ENCODE measurements at places on chromosomes 4 and X.

DNA sequence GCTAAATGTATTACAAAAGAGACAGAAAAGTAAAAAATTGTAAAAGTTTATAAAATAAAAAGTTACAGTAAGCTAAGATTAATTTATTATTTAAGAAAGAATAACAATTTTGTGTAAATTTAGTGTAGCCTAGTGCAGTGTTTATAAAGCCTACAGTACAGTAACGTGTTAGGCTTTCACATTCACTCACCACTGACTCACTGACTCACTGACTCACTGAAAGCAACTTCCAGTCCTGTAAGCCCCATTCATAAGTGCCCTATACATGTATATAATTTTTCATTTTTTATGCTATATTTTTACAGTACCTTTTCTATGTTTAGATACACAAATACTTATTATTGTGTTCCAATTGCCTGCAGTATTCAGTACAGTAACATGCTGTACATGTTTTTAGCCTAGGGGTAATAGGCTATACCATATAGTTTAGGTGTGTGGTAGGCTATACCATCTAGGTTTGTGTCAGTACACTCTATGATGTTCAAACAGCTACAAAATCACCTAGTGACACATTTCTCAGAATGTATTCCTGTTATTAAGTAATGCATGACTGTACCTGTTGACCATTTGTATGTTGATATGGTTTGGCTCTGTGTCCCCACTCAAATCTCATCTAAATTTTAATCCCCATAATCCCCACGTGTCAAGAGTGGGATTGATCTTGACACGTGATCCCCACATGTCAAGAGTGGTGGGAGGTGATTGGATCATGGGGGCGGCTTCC is 57.9 kb downstream of the CFAP299 start:
- no peak for DNase-seq

- DNase-seq = no peak
These were observed 143.2 kb downstream of the SH3KBP1 start for GRCh38 chrX:19744231-19744630.

GRCh38 chr4:129037093-129037492 is 56.2 kb downstream of the SCLT1 start:
- no peak for DNase-seq

GRCh38 chr4:188657365-188657764 is 518.1 kb downstream of the TRIML1 start:
- DNase-seq = no peak

DNA sequence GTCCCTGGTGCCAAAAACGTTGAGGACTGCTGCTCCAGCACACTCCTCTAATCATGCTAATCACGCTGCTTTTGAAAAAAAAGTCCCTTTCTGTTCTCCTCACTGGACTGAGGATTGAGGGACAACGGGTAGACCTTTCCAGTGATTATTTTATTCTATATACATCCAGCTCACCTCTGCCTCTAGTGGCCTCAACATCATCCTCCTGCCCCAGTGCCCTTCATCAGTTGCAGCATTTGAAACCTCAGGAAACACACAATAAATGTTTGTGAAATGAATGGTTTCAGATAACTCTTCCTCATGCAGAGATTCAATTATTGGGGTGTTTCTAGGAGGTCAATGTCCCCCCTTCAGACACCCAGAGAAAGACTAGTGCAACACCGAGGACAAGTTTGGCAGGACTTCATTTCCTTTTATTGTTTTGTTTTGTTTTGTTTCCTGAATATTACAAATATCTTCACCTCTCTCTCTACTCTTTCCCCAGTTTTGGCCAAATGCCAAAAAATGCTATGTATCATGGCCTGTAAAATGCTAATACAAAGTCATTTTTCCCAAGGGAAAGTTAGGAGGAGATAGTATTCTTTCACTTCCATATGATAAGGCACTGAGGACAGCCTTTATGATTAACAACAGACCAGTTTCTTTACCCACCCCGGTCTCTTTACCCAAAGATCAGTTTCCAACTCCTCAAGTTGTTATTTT is 460.1 kb upstream of the SLIT2 start:
- DNase-seq = no peak

DNA sequence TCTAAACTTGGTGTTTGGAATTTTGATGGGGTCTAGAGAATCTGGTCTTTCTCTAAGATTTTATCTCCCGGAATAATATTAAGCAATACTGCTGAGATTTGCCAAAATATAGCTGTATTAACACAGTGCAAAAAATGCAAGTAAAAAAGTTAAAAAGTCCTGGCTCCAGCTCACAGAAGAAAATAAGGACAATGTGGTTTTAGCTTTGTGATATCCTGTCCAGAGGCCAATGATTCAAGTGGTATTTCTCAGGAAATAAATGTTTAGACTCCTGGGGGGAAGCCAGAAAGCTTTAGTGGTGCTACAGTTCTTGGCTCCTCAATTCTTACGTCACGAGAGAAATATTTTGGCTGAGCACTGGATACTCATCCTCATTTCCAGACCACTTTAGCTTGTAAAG is 40.9 kb upstream of the IL13RA2 start:
- DNase-seq = no peak

DNA sequence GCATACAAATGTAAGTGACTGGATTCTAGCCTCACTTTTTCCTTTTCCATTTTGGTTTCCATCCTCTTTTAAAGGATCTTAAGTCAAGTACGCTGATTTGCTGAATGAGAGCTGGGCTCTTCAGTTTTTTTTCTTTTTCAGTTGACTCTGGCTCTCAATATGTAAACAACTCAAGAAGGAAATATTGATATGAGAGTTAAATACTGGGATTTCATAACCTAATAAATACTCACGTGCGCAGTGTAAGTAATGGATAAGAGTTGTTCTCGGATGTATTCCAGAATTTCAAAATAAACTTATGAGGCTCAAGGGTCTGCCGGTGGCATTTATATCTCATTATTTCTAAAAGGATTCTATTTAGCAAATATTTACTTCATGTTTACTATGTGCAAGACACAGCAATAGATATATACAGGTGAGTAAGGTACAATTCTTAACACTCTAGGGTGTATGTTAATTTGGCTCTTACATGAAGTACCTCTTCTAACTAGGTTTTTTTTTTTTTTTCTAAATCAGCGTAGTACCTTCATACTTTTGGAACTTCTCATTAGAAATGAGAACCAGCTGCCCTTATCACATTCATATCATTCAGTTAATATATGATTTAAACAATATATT is 11.0 kb upstream of the MAGEB10 start:
- no peak for DNase-seq

GRCh38 chrX:55389376-55389775 is 62.6 kb upstream of the MAGEH1 start:
- DNase-seq = no peak

- DNase-seq = no peak
These were observed 1.2 kb downstream of the LETM1 start for GRCh38 chr4:1854752-1855151.

DNA sequence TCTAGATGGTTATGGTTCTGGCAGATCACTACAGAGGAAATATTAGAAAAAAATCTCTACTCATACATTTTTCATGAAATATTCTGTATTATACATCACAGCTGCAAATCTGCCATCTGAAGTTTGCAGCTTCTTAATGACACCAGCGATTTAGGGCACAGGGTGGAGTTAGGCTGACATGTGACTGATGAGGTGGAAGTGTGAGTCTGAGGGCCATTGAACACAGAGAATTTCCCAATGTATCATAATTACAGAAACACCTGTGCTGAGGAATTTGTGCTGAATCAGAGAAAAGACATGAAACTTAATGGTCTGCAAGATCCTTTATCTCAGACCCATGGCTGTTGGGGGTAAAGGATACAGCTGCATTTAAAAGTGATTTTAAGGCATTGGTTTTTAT is 2025.6 kb upstream of the AGA start:
- no peak for DNase-seq

- DNase-seq = no peak
These were observed 10.0 kb upstream of the CC2D2A start for GRCh38 chr4:15459706-15460105.

GRCh38 chr4:73410916-73411730 is 7.0 kb downstream of the ALB start:
- DNase-seq = no peak

DNA sequence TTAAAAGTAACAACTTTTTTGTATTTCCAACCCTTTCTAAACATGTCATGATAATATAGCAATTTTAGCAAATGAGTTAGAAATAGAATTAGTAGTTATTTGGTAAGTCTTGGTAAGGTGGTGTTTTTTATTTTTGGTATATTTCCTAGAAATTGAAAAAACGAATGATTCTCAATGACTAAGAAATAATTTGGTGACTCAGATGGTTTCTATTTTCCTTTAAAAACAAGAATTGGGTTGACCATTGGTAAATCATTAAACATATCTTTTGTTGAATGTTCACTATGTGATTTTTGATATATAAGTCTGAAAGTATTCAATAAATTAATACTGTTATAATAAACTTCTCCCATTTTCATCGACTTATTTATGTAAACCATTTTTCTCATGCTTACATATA is 206.2 kb upstream of the BANK1 start:
- DNase-seq = no peak

DNA sequence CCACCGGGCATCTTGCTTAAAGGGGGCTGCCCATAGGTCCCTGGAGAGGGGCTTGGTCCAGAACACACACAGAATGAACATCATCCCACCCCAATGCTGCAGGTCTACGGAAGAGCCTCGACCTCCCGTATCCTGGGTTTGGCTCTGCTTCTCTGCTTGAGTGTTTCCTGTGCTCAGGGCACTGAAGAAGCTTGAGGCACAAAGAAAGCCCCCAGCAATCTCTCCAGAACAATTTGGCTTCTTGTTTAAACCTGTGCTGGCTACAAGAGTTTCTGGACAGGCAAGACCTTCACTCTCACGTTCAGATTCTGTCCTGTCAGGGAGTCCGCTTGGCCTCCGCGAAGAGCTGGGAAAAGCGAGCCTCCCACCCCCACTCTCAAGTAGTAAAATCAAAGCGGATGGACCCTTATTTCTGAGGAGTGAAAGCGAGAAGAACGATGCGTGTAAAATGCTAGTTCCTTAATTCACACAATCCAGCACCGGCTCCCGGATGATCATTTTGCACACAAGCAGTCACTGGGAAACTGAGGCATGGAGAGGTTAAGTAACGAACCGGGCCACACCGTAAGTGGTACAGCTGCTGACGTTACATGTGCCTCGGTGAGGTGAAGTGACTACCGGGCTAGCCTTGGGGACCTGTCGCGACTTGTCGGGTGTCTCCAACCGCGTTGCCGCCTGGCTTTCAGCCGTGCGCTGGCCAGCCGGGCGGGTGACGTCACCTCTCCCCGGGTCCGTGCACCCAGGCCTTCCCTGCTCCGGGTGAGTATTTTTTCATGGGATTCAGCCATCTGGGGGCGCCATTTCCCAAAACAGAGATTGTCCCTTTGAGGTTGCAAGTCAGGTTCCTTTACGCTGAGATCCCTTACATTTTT is 3.1 kb upstream of the SFRP2 start:
- DNase-seq = peak; percentile 58

- DNase-seq = no peak
These were observed 247.4 kb downstream of the ADGRA3 start for GRCh38 chr4:22268350-22269025.

GRCh38 chr4:13966231-13967195 is 339.0 kb upstream of the BOD1L1 start:
- DNase-seq = no peak

- DNase-seq = no peak
These were observed 114.9 kb downstream of the ZNF827 start for GRCh38 chr4:145823743-145824142.

DNA sequence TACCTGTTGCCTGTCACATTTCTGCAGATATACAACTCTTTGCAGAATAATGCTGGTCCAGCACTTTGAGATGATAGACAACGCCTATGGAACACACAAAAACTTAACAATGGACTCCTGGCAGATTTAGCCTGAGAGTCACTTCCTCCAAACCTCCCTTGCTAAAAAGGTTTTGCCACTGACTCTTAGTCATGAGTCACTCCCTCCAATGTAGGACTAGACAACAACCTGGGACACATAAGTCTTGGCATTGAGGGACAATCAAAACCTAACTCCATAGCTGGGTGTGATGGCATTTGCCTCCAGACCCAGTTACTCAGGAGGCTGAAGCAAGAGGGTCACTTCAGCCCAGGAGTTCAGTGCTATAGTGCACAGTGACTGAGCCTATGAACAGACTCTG is 22.0 kb upstream of the EIF4E start:
- no peak for DNase-seq

GRCh38 chr4:55386073-55386472 is 9.7 kb upstream of the TMEM165 start:
- peak; percentile 19 for DNase-seq

- no peak for DNase-seq
These were observed 22.2 kb downstream of the SATL1 start for GRCh38 chrX:85221361-85221760.

DNA sequence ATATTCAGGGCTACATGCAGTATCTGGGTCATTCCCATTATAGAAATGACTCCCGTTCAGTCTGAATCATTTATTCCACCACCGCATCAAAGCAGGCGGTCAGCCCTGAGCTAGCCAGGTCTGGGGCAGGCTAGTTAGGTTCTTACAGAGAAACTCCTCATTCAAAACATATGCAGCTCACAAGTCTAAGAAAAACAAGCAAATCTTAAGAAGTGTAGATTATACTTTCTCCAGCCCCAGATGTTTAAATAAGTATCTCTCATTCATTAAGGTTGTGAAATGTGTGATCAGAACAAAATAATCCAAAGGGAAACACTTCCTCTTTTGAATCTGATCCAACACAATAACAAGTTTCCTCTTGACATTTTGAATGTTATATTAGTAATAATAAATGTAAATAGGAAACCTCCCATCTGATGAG is 441.9 kb downstream of the INPP4B start:
- DNase-seq = no peak

DNA sequence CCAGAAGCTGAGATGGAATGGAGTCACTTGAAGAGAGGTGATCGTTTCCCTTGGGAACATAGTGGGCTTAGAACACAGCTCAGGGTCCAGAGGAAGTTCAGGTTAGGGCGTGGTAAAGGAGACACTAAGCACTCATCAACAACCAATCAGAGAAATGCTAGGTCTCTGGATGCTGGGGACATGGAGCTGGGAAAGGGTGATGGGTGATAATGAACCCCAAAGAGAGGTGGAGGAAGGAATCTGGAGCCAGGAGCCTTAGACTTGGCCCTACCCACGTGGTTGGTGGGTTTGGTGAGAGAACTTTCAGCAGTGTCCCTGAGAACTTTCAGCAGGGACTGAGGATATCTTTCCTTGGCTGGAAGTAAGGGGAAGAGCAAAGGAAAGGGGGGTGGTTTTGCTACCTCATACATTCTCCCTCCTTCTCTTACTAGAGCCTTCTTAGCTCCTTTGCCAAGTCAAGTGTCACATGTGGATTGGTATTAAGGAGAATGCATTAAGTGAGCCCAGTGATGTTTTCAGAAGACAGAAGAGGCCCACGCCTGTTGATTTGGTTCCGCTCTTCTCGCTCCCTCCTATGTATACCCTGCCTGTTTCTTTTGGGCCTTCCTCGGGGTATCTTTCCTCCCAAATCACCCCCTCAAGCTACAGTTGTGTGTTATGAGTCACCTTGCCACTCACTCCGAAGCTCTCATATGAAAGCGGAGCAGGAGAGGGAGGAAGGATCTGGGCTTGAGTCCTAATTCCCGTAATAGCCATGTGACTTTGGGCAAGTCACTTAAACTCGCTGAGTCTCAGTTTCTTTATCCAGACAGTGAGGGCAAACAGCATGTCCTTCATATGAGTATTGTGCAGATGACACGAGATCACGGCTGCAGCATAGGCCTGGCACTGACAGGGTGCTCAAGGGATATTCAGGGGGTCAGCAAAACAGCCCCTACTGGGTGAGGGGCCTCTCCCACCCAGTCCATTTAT is 63.1 kb downstream of the TSC22D3 start:
- no peak for DNase-seq

GRCh38 chr4:85720735-85721134 is 245.8 kb downstream of the ARHGAP24 start:
- DNase-seq = no peak

Measured in midbrain (tissue), 1 donor.